M059J (cell line): ENCODE measurements at places on chromosomes 7 and 10. TPM values are rescaled to one million over a fixed set of nuclear protein-coding genes. Genes with fewer than 3 reads are reported as not detected.

DNA sequence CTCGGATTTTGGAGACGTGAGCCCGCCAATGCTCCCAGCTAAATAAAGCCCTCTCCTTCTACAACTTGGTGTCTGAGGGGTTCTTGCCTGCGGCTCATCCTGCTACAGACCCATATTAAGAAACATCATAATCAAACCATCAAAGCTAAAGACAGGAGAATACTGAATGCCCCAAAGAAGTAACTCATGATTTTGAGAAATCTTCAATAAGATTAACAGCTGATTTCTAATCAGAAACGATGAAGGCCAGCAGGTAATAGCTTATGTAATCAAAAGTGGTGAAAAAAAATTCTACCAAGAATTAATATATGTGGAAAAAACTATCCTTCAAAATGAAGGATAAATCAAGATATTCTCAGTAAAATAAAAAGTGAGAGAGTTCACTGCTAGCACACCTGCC is 130.3 kb downstream of the DNAJC1 start:
- DNase-seq, result no peak

DNA sequence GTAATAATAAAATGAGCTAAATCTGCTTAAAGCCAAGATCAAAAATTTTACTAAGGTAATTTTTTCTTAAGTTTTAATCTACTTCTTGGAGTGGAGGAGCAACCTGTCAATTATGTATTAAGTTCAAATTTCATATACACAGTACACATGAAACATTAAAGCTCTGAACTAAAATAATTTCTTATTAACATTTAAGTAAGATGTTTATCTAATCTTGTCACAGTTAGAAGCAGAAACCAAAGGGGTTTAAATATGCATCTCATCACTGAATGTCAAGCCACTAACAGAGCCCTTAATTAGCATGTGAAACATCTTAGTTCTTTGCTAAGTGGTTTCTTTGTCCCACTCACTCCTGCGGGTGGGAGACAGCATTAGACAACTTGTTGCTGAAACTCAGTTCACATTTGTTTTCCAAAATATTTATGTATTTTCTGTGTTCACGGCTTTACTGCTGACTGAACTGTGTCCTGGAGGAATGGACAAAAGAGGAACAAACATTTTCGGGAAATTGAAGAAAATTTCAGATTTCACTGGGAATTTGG is 130.9 kb upstream of the MBL2 start:
- no peak for DNase-seq

DNA sequence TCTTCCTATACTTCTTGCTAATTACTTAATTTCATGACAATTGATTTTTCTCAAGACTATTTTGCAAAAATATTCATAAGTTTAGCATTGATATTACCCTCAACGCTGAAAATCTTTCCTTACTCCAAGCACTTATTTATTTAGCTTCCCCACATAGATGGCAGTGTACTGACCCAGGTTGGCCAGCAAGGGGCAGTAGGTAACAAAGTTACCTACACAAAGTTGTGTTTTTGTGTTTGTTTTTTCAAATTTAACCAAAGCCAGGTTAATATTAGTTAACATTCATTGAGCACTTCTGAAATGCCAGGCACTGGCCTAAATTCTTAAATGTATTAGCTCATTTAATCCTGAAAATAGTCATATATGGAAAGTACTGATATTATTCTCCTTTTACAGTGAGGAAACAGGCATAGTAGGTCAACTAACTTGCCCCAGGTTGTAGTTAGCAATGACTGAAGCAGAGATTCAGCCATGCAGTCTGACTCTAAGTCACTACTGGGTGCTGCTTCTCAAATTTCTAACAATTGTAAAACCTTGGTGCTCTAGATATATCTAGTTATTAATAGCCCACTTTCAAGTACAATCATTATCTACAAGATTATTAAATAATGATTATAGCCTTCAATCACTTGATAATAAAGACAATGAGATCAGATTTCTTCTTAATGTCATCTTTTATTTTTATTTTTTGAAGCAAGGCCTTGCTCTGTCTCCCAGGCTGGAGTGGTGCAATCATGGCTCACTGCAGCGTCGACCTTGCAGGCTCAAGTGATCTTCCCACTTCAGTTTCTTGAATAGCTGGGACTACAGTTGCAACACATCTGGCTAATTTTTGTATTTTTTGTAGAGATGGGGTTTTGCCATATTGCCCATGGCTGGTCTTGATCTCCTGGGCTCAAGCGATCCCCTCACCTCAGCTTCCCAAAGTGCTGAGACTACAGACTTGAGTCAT is 5.8 kb upstream of the GGCT start:
- DNase-seq, result peak; percentile 40

- DNase-seq, result peak; percentile 26
Measured at GRCh38 chr7:106127984-106128780, 16.1 kb upstream of the SYPL1 start.

DNA sequence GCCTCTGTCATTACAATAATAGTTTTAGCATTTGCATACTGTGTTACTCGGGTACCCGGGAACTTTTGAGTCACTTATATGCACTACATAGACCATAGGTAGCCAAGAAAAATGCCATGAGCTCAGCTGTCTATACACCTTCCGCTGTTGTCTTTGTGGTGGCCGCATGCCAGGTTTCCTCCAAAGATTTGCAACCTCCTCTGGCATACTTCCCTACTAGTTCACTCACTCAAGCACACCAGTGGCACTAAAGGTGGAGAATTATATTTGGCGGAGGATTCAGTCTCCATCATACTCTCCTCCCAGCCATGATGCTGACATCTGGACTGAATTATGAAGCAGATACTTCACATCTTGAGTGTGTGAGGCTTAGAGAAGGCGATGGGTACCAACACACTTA is 35.6 kb upstream of the GRB10 start:
- no peak for DNase-seq

- no peak for DNase-seq
Measured at GRCh38 chr10:124262234-124262865, 156.4 kb downstream of the OAT start.

DNA sequence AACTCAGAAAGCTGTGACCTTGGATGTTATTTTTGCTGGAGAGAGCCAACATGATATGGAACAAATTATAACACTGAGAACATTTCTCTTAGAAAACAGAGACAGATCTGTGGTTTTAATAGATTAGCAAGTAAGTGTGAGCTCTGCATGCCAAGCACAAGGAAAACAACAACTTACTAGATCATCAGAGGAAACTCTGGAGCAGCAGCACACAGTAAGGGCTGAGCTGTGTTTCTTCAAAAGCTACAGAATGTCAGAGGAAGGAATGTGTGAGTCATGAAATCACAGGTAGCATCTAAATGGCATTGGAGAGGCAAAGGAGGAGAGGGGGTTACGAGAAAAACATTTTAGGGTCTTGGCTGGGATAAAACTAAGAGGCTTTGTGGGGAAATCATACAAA is 283.4 kb upstream of the FZD8 start:
- peak; percentile 23 for DNase-seq

- DNase-seq, result no peak
Measured at GRCh38 chr7:20482071-20482470, 133.4 kb upstream of the ABCB5 start.

- peak; percentile 84 for DNase-seq
Measured at GRCh38 chr10:14820010-14820774, 17.6 kb downstream of the CDNF start.

GRCh38 chr7:55005241-55005851 is 13.5 kb upstream of the EGFR start:
- peak; percentile 23 for DNase-seq

GRCh38 chr7:16695621-16696237 is 49.7 kb downstream of the BZW2 start:
- peak; percentile 74 for DNase-seq

- DNase-seq, result no peak
Measured at GRCh38 chr7:18081617-18082016, 54.0 kb upstream of the PRPS1L1 start.

DNA sequence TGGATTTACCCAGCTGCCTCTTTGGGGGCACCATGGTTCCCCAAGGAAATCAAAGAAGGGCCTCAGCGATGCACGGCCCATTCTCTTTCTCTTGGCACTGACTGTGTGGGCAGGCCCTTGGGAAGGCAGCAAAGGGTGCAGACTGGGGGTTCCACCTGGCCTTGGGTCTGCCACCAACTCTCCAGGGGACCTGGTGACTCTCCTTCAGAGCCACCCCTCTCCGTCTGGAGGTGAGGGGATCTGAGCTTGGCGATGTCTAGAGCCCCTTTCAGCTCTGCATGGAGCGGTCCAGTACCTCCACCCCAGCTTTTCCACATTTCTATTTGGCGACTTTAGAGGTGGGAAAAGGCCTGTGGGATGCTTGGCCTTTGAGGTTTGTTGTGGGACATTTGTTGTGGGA is 69.1 kb downstream of the C10orf120 start:
- DNase-seq, result no peak

DNA sequence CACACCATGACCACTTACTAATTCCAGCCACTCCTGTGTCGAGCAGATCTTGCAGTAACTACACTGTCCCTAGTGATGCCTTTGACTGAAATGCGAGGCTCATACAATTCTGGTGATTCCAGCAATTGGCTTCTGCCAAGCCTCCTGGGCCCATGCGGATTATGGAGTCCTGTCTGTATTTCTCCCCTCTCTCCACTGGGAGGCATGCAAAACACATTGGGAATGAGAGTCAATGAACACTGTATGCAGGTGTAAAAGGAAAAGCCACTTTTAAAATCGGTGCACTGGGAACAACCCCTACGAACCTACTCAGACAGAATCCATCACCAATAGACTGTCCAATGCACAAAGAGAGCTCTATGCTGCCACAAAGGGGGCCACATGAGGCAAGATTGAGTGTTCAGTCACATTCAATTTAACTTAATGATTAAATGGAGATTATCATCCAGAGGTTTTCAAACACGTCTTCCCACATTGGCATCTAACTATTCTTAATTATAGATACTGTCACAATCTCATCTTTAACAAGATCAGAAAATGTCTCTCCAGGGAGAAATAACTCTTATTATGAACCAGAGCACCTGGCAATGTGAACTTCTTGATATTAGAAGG is 550.6 kb downstream of the GLRX3 start:
- DNase-seq, result peak; percentile 2

DNA sequence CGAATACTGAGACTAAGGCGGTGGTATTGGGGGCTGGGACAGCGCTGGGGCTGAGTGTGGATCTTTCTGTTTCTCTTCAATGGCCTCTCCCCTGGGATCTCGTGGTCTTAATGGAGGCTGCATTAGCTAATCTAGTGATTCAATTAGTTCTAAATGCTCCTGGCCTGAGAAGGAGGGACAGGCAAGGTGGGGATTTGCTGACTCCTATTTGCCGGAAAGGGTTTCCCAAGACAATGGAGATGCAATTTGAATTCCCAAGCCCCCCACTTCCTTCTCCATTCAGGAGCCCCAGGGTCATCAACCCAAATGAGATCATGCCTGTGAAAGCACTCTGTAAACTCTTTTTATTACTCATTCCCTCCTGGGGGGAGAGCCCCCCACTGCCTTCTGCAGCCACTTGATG is 111.7 kb upstream of the PLXNA4 start:
- no peak for DNase-seq

GRCh38 chr10:88913127-88913526 is 33.1 kb downstream of the STAMBPL1 start:
- DNase-seq, result no peak

GRCh38 chr10:84230359-84230758 is 5.0 kb upstream of the LRIT2 start:
- no peak for DNase-seq

DNA sequence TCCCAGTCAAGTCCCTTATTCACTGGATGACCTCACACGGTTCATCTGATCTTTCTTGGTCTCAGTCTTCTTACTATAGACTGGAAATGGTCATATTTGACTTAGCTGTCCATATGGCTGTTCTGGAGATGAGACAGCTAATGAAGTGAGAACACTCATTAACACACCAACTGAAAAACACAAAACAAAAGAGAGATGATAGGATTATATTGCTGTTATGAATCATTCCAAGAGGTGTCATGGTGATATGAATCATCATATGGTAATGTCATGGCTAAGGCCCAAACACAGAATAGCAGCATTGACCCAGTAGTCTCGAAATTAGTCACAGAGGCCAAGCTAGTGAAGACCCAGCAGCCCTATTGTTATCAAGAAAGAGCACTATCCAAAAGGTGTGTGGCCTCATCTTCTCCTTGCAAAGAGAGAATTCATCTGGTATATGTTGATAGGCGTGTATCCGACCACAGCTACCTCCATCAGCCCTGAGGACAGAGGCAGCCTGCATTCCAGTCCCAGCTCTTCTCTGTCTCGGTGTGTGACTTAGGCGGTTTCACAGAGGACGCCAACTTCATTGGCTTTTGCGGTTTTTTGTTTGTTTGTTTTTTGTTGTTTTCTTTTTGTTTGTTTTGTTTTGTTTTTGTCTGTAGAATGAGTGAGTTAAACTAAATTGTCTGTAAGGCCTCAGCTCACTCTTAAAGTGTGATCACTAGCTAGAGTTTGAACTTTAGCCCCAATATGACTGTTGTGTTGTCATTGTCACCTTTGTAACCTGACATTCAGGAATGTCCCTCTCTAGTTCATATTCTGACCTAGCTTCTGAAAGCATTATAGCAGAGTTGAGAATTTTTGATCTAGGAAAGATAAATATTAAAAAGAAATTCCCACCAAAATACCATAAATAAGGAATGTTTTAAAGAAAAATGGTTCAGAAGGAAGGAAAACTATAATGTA is 97.4 kb upstream of the PDCD4 start:
- DNase-seq, result peak; percentile 89

- DNase-seq, result no peak
Measured at GRCh38 chr10:11325817-11326216, 285.6 kb downstream of the USP6NL start.

DNA sequence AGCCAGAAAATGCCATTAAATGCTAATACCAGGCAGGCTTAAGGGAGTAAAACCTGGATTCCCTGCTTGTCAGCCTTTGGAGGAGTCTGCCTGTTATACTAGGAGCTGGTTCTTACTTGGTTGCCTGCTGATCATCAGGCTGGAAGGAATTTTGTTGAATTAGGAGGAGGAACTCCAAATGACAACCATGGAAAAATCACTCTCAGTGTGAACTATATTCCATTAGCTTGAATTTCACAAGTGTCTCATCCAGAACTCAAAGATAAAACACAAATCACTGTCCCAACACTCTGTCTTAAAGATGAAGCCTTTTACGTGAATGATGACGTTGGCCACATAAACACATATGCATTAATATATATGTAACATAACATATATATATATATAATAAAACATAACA is 238.9 kb upstream of the PLXDC2 start:
- no peak for DNase-seq

Gene PON3
- 0.49 TPM in 1 of 2 replicates, not detected in the other for total RNA-seq

Gene SKAP2
- 43.2 and 113 TPM in 2 replicates for total RNA-seq

Gene CDNF
- total RNA-seq, result not detected in 2 replicates

Gene TMEM60
- 49.7 and 59.7 TPM in 2 replicates for total RNA-seq

Gene HGF
- 1.1 and 3.9 TPM in 2 replicates for total RNA-seq

Gene CUZD1
- total RNA-seq, result 0.02 and 0.05 TPM in 2 replicates
